ENCODE measurements at places on chromosomes 6 and 20.
A peak's percentile ranks its signal among the peaks of the same experiment; 100 is the strongest.

DNA sequence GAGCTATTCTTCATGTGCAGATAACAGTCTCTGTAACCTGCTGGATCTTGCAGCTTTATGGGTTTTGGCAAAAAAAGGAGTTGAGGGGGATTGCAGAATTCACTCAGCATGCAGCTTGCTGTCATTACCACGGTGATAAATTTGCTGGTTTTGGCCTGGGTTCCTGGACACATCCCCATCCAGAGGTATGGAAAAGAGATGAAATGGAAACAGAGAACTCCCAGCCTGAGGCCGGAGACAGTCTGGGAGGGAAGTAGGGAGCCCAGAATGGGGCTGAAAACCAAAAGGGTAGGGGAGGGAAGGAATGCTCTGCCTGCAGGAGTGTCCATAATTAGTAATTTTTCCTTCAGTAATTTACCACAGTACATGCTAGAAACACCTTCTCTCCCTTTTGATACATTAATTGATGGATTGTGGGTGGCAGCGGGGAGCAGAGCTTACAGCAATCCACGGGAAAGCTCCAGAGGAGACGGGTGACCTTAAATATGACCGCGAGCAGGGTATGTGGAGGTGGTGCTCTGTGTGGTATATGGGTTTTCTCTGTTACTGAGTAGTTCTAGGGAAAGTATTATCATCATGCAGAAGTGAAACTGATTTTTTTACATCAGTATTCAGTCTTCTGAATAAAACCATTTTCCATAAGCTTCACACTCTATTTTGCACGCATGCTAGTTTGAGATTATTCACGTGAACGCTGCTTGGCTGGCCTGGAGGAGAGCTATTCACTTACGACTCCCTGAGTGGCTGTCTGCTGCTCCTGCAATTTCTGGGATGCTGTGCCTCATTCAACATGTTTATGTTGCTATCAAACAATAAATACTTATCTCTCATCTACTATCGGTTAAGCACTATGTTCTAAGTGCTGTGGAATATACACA, 66.3 kb upstream of the KCNK16 start:
- no peak for DNase-seq

DNA sequence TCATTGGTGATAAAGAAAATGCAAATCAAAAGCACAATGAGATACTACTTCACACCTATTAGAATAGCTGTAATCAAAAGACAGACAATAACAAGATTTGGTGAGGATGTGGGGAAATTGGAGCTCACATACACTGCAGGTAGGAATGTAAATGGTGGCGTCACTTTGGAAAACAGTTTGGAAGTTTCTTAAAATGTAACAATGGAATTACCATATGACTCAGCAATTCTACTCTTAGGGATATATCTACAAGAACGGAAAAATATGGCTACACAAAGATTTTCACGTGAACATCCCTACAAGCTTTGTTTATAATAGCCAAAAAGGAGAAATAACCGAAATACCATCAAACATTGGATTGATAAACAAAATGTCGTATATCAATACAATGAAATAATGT, 270.4 kb downstream of the DOK5 start:
- no peak for DNase-seq

DNA sequence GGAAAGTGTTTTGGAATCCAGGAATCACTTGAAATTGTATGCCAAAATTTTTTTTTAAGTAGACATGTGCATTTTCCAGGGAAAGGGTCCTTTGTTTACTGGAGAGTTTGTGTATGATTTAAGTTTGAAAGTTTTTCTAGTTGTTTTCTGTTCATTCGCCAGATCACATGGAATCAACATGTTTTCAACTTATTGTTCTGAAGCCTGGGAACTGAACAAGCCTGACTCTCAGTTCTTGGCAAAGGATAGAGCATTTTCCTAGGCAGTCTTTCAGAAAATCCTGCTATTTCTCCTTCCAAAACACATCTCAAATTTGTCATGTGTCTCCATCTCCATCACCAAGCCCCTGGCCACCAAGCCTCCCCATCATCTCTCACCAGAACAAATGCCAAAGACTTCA, 374.8 kb downstream of the MAFB start:
- DNase-seq: no peak

DNA sequence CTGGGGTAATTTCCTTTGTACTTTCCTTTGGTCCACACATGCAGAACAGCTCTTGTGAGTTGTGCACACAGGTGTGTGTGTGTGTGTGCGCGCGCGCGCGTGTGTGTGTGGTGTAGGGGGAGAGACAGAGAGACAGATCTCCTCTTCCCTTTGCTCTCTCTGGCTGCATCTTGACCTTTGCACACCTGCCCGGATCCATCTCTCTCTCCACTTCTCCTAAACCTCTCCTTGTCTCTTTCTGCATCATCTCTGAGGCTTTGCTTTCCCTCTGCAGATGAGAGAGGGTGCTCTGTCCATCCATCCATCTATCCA, 67.0 kb downstream of the SRC start:
- DNase-seq: no peak

GRCh38 chr6:42354702-42355101, 97.0 kb downstream of the TRERF1 start:
- DNase-seq: no peak

DNA sequence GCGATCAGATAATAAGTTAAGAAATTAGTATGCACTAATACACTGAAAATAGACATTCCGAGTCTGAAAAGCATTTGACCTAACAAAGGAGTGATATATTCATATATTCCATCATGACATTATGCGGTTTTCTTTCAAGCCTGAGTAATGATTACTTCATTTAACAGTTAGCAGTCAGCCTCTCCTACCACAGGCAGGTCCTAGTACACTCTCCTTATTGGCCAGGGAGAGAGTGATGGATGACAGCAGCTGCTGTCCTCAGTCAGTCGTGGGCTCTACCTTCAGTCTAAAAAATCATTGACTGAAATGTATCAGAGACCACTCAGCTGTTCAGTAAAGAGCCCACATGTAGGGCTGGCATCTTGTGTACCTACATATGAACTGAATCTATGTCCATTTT, 33.2 kb upstream of the VGLL2 start:
- DNase-seq: no peak

DNA sequence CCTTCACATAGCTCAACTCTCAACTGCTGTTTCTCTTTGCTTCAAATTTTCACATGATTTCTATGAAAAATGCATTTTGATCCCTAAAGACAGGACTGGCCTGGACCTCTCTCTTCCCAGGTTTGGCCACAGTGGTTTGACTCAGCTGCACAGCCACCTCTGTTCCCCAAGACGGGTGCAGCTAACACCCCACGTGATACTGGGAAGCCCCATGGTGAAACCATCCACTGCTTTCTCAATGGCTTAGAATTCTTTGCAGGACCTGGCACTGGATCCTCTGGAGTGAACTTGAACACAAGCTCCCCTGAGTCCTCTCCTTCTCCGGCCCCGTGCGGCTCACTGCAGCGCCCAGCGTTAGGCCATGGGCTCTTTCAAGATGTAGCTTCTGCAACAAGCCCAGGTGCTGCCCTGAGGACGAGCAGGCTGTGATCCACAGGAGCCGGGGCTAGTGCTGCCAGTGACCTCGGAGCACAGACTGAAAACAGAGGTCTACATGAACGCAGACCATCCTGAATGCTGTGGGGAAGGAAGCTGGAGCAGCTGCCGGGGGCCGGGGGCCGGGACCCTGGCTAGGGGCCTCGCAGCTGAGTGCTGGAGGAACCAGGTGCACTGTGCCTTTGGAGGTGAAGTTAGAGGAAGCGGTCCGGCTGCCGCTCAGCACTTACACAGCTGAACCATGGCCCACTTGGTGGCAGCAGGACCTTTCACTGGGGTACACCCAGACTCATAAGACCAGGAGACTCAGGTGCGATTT, 58.8 kb upstream of the MPC1 start:
- DNase-seq: no peak

DNA sequence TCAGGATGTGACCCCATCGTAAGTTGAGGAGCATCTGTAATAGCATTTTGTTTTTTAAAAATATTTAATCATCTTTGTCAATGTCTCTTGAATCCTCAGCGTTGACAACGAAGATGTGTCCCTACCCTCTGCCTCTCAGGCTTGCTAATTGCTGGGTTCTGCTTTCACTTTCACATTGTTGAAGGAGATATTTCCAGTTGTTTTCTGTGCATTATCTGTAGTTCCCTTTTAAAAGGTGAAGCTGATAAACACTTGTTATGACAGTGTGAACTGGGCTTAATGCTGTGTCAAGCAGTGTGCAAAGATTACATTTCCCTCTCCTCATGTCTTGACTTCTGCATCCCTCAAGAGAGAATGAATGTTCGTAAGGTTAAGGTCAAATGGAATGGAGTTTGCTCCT, 54.9 kb downstream of the CSE1L start:
- DNase-seq: no peak

GRCh38 chr6:33776764-33777163, 12.2 kb downstream of the LEMD2 start:
- no peak for DNase-seq

DNA sequence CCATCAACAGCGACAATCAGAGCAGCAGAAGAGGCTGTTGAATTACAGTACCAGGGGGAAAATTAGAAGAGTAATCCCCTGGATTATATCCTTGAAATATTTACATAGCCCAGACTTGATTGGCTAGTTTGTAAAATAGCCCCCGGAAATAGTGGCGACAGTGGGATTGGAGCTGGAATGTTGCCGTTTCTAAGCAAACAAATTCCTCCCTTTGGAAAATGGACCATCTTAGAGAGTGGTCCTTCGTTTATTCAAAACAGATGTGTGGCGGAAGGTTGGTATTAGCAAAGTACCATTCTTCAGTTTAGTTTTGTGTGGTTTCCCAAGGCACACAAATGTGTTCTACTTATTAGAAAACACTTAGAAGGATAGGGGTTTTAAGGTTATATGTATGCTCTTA, 4.5 kb upstream of the EPB41L2 start:
- DNase-seq: no peak

DNA sequence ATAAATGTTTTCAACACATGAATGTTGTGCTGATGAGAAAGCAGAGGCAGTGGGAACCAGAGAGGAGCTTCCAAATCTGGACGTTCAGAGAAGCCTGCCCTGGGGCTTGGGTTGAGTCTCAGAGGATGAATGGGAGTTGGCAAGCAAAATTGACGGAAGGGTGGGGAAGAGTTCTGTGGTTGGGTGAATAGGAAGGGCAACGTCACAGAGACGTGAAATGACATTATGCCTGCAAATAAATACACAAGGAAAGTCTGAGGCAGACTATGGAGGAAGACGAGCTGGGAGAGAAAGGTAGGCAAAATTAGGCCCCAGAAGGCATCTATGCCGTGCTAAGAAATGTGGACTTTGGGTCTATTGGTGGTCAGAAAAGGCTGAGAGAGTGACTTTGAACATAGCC, 25.2 kb upstream of the SGK1 start:
- no peak for DNase-seq

DNA sequence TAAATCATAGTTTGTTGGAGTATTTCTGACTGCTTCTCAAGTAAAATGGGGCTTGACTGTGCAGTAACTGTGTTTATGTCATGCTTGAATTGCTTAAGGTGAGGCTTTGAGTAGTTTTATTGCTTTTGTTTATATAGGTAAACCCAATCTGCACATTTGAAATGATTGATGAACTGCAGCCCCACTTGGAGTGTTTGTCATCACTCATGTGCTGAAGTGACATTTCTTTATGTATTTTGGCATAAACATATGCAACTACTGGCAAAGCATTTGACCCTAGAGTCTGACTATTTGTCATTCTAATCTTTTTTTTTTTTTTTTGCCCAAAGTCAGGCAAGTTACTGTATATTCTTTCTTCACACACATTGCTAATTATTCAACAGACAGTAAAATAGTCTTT, 491.4 kb upstream of the POU3F2 start:
- no peak for DNase-seq

GRCh38 chr6:161748535-161749416, 474.9 kb upstream of the AGPAT4 start:
- DNase-seq: peak; percentile 63

GRCh38 chr20:13231031-13231752, 10.1 kb downstream of the ISM1 start:
- peak; percentile 46 for DNase-seq

- DNase-seq: no peak
Measured at GRCh38 chr6:105624021-105624420, 221.1 kb upstream of the PREP start.

DNA sequence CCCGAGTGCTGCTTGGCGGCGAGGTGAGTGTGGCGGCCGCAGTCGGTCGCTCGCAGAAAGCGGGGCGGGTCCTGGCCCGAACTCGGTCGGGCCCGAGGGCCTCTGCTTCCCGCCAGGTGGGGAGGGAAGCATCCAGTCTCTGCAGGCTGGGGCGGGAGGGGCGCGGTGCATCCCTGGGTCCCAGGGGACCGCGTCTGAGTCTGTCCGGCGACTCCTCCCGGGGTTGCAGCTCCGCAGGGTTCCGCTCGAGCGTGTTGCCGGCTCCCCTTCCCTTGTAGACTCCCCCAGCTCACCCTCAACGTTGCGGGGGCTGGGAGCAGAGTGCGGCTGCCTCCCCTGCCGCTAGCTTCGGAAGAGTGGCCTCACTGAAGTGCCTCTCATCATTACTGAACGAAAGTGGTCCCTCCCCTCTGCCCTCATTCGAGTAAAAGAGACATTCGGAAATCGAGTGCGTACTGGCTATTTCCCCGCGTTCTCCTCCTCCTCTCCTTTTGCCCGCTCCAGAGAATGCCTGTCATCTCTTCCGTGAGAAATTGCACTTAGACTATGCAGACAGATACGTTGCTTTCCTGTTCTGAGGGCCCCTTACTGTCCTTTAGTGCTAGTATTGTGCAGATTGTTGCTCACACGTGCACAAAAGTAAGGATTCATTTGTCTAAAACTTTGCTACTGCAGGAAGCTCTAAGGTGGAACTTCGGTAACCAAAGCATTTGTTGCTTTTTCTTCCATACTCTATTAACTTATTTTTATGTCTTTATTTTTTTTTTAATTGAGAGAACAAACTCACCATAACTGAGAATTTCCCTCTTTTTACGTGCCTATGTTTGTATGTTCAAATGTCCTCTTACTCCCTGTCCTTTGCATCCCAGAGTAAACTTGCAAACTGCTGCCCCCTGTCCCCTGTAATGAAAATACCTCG, 751 bp downstream of the MAP3K4 start:
- peak; percentile 57 for DNase-seq

DNA sequence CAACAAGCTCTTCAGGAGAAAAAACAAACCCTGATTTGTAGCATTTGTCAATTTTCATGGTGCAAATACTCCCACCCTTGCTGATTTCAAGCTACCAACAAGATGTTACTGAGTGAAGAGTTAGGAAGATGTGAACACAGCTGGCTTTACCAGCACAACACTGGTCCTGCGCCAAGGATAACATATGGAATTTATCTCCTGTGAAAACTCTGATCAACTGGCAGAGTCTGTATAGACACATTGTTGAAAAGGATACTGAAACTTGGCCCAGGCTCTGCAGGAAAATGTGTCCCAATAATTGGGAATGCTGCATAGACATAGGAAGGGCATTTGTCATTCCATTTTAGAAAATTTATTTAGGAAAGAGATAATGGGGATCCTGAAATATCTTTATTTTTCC, 29.0 kb downstream of the OTOR start:
- no peak for DNase-seq

DNA sequence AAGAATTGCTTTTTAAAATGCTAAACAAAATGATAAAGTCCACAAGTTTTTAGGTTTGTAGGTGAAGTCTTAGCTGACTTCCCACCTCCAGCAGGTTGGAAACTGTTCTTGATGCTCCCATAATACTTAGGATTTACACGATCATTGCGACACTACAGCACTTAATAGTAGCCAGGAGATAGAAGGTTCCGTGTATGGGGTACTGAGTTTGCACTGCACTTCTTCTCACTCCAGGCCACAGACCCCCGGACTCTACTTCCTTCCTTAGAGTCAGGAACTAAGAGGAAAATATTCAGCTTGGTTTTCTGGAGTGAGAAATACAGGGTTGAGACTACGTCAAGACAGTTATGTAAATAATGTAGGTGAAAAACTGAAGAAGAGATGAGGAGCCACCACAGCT, 56.1 kb upstream of the SGK1 start:
- no peak for DNase-seq
